Kasumi-1 (cell line): ENCODE measurements at places on chromosomes 11 and 22.

- DNase-seq = no peak
Measured at GRCh38 chr11:26109658-26110368, 222.1 kb upstream of the ANO3 start.

DNA sequence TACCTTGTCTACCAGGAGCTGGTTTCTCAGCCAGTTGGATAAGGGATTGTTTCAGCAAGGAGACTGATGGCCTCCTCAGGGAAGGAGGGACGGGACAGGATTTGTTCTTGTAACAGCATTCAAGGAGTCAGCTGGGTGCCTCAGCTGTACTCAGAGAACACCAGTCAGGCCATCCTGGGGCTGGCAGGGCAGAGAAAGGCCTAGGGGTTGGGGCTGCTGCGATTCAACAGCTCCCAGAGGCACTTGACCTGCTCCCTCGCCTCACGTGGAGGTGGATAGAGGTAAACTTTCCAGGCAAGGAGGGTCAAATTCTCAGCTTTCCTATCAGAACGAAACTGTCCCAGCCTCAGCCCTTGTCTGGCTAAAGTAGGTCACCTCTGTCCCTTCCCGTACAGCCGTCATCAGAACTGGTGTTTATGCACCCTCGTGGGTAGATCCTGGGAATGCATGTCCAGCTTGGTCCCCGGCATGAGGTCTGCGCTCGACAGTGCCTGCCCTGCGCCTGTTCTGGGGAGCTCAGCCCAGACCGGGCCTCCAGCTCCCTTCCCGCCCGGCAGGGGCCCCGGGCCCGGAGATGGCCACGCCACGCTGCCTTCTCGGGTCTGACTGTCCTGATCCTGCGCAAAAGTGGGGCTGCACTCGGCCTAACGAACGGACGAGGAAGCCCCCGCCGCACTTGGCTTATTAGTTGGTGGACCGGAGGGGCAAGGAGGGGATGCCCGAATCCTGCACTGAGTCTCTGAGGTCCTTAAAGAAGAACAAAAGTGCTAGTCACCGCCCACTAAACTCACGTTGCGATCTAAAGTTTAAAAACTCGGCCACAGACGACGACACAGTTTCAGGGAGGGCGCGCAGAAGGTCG, 762 bp upstream of the CCDC134 start:
- no peak for DNase-seq

- DNase-seq = no peak
Measured at GRCh38 chr11:67354075-67355022, 1.0 kb upstream of the POLD4 start.

- DNase-seq = no peak
Measured at GRCh38 chr11:94524341-94524740, 12.1 kb downstream of the C11orf97 start.

DNA sequence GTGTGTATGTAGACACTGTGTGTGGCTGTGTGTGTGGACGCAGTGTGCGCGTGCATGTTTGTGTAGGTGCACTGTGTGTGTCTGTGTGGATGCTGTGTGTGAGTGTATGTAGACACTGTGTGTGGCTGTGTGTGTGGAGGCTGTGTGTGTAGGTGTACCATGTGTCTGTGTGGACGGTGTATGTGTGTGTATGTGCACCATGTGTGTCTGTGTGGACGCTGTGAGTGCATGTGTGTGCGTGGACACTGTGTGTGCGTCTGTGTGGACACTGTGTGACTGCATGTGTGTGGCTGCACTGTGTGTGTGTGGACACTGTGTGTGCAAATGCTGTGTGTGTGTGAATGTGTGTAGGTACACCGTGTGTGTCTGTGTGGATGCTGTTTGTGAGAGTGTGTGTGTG, 10.3 kb downstream of the TRPM5 start:
- DNase-seq = no peak

DNA sequence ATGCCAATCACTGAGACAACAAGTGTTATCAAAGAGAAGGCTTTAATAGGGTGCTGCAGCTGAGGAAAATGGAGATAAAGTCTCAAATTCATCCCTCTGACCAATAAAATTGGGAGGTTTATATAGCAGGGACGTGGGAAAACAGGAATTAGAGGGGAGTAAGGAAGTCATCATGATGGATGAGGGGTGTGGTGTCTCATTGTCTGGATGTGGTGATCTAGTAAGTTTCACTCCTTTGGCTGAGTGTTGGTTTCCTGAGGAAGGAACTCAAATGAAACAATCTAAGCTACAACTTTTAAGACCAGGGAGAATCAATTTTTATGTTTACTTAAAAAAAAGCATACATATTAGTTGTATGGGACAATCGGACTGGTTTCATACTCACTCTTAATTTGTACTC, 491.0 kb upstream of the KIRREL3 start:
- DNase-seq = no peak

DNA sequence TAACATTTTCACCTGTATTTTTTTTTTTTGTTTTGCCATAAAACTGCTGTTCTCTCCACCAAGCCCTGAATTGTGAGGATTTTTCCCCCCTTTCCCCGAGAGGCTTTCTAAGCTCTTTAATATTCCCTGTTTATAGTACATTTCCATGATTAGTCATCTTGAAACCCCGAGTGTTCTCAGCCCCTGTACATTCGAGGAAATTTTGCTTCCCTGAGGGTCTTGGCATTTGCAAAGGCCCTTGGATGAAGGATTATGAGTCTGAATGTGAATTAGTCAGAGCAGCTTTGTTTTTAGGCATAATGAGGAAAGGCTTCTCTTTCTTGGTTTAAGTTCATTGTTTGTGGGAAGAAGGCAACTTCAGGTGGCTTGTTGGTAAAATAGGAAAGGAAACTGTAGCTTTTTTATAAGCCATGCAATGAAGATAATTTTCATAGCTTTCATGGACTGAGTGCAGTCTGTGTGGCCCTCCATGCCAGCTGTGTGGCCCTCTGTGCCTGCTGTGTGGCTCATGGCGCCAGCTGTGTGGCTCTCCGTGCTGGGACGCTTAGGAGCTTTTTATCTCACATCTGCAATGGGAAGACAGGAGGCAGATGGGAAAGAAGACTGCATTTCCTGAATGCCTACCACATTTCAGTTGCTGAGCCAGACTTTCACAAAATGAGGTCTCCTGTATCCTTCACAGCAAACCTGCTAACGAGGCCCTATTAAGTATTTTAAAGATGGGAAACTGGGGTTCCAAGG, 129.0 kb downstream of the TEAD1 start:
- DNase-seq = no peak

GRCh38 chr22:29143941-29144785, 61.5 kb upstream of the EMID1 start:
- no peak for DNase-seq

DNA sequence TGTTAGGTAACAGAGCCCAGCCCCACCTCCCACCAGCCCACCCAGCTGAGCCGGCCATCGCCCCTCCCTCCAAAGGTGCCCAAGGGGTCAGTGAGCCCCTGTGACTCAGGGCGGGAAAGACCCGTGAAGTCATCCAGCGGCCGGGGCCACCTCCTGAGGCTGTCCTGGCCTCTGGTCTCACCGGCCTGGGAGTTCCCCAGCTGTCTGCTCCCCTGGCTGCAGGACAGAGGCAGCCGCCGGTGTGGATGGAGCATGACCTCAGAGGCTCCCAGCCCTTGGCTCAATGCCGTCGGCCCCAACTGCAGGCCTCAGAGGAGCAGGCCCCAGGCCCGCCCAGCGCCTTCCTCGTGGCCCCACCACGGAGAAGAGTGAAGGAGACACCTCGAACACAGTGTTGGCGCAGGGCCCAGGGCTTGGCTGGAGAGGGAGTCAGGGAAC, 28.7 kb downstream of the RPL3 start:
- no peak for DNase-seq

DNA sequence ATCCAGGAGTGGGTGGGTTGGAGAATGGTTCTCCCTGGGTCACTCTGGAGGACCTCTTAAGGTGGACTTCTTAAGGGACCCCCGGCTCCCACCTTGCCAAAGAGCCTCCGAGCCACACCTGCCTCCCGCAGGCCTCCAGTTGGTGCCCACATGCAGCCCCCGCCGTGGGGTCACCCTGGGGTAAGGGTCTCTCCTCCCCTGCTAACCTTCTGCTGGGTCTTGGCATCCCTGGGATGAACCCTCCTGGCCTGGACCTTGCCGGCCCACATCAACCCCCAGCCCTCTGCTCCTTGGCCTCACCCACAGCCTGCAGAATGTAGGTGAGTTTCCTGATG, 12.5 kb upstream of the MUC6 start:
- DNase-seq = no peak

GRCh38 chr22:30574095-30574981, at the start of gene GAL3ST1:
Gene GAL3ST1 (minus strand): TSS chr22:30574665. CDS start chr22:30557392, 17,273 bp downstream.
- no peak for DNase-seq

- DNase-seq = no peak
Measured at GRCh38 chr22:50576070-50576469, 2.2 kb downstream of the CPT1B start.
